ENCODE measurements at places on chromosomes 3 and 15.

DNA sequence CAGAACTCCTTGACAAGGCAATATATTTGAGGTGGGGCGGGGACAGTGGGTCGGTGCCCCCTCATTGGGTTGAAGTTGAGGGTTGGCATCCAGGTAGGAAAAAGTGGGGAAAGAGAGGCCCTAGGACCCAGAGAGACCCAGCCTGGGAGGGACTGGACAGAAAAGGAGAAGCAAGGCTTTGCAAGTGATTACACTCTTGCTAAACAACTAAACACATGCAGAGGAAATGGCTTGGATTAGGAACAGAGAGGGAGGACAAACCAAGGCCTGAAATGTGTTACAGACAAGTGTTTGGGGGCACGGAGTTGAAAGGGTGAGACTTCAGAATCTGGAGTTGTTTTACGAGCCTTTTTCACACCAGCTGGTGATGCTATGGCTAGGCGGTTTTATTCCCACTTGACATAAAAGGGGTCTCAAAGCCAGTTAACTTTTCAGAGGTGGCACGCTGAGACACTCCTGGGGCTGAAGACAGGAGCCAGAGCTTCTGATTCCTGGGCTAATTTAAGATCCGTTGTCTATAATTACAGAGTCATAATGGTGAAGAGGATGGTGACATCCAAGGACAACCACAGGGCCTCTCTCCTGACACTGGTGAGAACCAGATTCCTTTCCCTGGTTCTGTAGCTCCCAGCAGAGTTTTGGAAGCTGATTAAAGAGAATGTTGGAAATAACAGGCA is 7.7 kb upstream of the KCTD6 start:
- no peak for ATAC-seq

GRCh38 chr3:172675441-172676193 is 35.2 kb downstream of the NCEH1 start:
- ATAC-seq = peak; percentile 38

DNA sequence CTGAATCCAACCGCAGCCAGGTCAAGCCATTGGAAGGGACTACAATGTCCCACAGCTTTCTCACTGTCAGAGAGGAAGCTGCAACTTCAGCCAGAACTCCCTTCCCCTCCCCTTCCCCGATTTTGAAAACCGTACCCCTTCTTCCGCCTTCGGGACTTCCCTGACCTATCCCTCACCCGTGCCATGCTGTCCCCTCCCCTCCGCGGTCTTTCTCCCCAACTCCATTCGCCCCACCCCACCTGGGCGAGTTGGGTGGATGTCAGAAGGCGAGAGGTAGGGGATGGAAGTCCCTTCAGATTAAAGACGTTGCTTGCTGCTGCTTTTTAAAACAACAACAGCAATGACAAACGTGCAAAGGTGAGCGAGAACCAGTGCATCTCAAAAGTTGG is 723 bp downstream of the CPNE4 start:
- no peak for ATAC-seq

- ATAC-seq = no peak
Measured at GRCh38 chr3:128523591-128523990, 30.6 kb upstream of the GATA2 start.

DNA sequence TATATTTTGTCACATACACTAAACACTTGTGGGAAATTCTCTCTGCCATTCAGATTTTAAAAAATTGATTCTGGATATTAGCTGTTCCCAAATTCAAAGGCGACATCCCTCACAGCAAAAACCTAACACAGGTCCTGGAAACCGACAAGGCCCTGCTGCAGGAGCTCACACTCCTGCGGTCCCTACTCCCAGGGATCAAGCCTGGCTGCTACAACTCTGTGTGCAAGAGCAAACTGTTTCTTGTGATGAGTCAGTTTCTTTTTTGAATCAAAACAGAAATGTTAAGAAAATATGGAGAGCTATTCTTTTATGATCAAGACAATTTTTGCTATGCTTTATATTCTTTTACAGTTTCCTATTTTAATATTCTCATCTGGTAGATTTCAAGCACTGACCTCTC is 51.0 kb upstream of the TJP1 start:
- ATAC-seq = no peak

- ATAC-seq = peak; percentile 73
Measured at GRCh38 chr3:142209655-142210054, 15.7 kb downstream of the GK5 start.

GRCh38 chr3:146166826-146167225 is 5.8 kb upstream of the PLOD2 start:
- no peak for ATAC-seq

DNA sequence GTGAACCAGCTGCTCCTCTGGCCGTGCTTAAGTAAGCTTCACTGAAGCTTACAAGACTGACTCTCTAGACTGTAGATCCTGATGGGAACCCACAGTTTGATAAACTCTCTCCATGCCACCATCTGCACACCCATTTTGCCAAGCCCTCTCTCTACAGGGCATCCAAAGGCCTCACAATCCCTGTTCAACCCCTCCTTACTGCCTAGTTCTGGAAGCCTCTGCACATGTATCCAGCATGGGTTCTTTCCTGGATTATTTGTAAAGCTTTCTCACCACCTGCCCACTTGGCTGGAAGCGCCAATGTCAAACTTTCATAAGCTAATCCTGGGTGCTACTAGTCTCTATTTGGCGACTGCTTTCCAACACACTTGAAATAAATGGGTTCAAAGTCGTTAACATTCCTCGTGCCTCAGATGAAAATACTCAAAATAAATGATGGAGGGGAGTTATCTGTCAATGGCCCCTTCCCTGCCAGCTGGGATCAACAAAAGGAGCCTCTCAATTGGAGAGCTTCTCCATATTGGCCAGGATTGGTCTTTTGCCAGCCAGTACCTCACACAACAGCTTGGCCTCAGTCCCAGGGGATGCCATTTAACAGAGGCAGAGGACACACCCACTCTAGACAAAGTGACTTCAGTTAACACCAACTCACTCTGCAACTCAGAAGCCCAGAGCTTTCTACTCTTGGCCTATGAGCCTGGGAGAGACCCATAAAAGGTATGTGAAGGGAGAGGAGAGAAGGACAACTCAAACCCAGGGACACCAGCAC is 48.1 kb downstream of the SH3BP5 start:
- peak; percentile 45 for ATAC-seq

GRCh38 chr3:135650309-135650708 is 315.2 kb upstream of the PPP2R3A start:
- ATAC-seq = no peak

DNA sequence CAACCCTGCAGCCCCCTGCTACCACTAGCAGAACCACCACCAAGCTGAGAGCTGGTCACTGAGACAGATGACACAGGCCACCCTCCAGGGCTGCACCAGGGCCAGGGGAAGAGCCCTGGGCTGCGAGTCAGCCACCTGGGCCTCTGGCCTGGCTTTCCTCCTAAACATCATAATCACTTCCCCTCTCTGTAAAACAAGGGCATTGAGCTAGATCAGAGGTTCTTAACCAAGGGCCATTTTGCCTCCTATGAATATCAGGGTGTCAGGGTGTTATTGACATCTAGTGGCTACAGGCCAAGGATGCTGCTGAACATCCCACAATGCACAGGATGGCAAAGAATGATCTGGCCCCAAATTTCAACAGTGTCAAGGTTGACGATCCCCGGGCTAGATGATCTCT is 25.2 kb downstream of the TLE3 start:
- peak; percentile 11 for ATAC-seq

DNA sequence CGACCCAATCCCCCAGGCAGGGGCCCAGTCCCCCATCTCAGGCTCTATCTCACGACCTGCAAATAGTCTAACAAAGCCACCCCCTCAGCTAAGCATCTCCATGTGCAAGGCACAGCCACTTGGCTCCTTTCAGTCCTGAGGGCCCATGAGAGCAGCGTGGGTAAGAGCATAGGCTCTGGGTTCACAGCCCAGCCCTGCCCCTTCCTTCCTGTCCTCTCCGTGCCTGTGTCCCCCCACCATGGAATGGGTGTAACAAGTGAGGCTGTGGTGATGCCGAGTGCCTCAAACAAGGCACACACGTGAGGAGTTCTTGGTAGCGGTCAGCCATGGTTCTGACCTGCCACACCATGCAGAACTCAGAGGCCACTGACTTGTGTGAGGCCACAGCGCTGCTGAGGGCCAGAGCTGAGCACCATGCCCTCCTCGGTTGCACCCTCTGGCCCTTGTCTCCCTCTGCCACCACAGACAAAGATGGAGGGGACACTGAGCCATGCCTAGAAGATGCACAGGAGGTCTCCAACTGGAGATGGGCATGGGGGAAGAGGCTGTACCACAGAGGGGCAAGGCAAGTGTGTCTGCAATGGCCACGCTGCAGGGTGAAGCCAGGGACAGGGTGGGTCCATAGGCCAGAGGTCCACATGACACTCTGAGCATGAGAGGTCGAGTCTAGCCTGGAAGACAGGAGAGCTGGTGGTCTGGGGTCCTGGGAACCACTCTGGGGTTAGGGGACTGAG is 10.0 kb downstream of the TPRA1 start:
- ATAC-seq = no peak

DNA sequence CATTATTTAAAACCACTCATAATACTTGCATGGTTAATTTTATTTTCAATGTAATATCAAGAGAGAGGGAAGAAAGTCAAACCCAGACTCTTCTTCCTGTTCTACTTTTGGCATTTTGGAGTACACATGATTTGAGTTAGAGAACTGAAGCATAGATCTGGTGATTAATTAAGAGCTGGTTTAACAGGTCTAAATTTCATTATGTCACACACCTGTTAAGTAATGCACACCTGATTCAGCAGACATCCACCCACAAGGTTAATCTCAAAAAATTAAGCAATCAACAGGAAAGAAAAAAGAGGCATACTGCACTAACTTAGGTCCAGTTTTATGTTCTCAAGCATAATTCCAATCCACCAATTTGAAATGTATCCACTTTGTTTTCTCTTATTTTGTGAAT is 101.1 kb upstream of the ICE2 start:
- peak; percentile 91 for ATAC-seq

GRCh38 chr3:33717616-33717865 is 513 bp downstream of the CLASP2 start:
- peak; percentile 89 for ATAC-seq

- ATAC-seq = no peak
Measured at GRCh38 chr3:101527906-101528305, 14.9 kb upstream of the SENP7 start.

GRCh38 chr3:81778678-81779182 is 17.3 kb upstream of the GBE1 start:
- no peak for ATAC-seq

DNA sequence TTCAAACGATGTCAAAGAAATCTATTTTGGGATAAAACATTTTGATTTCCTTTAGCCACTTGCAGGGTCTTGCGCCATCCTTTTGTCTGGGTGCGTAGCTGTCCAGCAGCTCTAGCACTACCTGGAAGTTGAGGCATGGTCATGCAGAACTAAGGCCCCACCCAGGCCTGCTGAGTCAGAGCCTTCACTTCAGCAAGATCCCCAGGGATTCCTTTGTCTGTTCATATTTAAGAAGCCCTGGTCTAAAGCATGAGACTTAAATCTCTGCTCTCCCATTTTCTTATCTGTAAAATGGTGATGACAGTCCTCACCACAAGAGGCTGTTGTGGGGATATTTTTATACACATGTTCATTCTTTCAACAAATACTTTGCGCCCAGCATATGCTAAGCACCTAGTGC is 99.0 kb upstream of the CTDSPL start:
- no peak for ATAC-seq

DNA sequence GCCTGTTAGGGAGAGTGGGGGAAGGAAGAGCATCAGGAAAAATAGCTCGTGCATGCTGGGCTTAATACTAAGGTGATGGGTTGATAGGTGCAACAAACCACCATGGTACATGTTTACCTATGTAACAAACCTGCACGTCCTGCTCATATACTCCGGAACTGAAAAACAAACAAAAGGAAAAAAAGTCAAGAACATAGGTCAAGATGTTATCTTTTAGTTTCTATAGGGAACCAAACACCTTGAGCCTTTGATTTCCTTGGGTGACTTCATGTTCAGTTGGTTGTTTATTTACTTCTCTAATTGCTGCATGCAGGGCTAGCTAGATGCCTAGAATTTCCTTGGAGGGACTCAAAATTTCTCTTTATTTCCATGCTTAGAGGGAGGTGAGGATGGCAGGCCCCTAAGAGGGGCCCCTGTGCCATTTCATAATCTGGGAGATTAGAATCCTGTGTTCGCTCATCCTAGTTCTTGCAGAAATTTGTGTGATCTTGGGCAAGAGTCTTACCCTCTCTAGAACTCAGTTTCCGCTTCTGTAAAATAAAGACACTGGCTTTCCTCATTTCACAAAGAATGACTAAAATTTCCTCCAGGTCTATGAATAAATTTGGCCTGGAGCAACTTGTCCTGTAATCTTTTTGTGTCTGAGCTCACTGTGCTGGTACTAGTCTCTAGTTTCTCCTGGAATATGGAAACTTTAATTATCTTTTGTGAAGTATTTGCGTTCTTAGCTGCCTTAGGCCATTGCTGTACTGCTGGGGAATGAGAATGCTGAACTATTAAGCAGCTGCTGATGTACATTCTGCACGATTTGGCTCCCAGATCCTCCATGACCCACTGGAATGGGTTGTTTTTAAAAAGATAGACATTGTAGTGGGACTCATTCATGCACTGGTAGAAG is 457.5 kb downstream of the EDEM1 start:
- ATAC-seq = no peak

- peak; percentile 74 for ATAC-seq
Measured at GRCh38 chr3:150237490-150237889, 170.6 kb upstream of the TSC22D2 start.

- no peak for ATAC-seq
Measured at GRCh38 chr15:72192416-72192815, 5.2 kb downstream of the GRAMD2A start.

DNA sequence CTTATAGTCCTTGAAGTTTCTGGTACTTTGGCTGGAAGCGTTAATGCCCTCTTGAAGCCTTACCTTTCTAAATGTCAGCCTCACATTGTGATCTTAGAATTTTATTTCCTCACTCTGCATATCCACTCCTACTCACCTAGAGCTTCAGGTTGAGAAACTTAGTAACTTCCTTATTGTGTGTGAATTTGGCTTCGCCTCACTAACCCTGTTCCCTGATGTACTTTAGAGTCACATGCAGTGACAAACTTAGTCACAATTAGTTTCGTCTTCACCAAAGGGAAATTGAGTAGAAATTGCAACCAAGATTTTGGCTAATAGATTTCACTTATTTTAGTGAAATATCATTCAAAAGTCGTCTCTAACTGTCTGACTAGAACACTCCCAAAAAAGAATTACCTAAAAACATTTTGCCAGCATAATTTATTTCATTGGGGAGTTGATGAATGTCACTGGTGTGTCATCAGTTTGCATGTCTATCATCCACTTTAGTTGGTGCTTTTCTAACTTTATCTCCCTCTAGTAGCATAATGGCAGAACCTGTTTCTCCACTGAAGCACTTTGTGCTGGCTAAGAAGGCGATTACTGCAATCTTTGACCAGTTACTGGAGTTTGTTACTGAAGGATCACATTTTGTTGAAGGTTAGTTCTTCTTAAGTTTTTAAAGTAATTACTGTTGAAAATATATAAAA is 960 bp downstream of the MFN1 start:
- peak; percentile 73 for ATAC-seq

Data from esophagus mucosa (tissue), 1 donor.